ENCODE measurements at places on chromosomes 7 and 10.
A peak's percentile ranks its signal among the peaks of the same experiment; 100 is the strongest.

DNA sequence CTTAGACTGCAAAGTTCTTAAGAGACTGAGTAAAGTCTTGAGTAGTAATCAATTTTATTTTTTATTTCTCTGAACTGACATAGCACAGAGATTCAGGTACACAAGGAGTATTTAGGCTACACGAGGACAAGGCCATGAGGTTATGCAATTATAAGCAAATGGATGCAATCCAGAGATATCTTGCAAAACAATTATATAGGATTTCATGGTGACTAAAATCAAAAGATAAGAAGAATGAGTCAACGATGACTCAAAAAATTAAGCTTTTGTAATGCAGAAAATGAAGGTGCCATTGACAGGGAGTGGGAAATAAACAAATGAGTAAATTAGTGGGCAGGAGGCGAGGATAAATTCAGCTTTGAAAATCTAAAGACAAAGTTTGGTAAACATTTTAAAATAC lies 66.7 kb upstream of the MYO3A start:
- no peak for DNase-seq
- no peaks in the 10 kb centered on the region for H3K36me3 ChIP-seq
- H3K27ac ChIP-seq, result no peak overlapping the region
- no peak overlapping the region for H3K4me3 ChIP-seq
- no peaks in the 10 kb centered on the region for H3K27me3 ChIP-seq

DNA sequence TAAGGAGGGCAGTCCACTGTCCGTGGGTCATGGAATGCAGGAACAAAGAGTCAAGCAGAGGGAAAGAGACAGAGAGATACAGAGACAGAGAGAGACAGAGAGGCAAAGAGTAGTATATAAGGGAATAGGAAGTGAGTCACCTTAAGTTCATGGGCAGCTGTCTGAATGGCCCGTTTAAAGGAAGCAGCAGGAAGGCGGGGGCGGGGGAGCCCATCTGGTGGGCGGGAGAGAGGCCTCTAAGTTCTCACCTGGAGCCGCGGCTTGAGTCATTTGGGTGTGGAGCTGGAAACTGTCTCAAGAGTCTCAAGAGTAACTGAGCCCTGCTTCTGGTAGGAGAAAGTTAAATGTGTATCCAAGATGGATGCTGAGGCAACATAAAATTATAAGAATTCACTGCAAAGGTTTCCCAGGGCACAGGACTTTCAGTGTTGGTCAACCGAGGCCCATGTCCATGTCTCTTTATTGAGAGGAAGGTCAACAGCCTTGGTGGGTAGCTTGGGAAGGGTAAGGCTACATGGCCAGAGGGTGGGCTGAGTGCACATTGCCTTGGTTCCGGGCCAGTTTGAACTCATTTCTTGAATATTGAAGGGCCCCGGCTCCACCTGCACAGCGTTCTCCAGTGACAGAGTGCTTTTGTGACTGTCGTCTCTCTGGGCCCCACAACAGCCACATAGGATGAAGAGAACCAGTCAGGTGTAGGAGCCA lies 85.5 kb upstream of the CACUL1 start:
- no peaks in the 10 kb centered on the region for H3K36me3 ChIP-seq
- DNase-seq, result no peak
- no peak overlapping the region for H3K4me3 ChIP-seq
- H3K27me3 ChIP-seq, result no peaks in the 10 kb centered on the region
- no peak overlapping the region for H3K27ac ChIP-seq

GRCh38 chr7:74306730-74307469 lies 17.7 kb downstream of the CLIP2 start:
- H3K27me3 ChIP-seq, result no peaks in the 10 kb centered on the region
- no peak overlapping the region for H3K27ac ChIP-seq

GRCh38 chr7:72445075-72445474 lies 32.9 kb upstream of the CALN1 start:
- no peak overlapping the region for H3K27ac ChIP-seq
- no peak for DNase-seq
- peaks cover 24% of the 10 kb centered on the region for H3K27me3 ChIP-seq
- H3K4me1 ChIP-seq, result no peaks in the 10 kb centered on the region
- H3K36me3 ChIP-seq, result no peaks in the 10 kb centered on the region

- no peaks in the 10 kb centered on the region for H3K27me3 ChIP-seq
- peak; percentile 83 for DNase-seq
Observed at GRCh38 chr10:51894771-51895578, 195.6 kb upstream of the CSTF2T start.

GRCh38 chr10:110003524-110003885 lies 4.3 kb upstream of the ADD3 start:
- no peak overlapping the region for H3K4me3 ChIP-seq
- DNase-seq, result no peak
- peak overlapping the region; percentile 16 for H3K27ac ChIP-seq
- no peaks in the 10 kb centered on the region for H3K36me3 ChIP-seq
- H3K4me1 ChIP-seq, result peaks cover 36% of the 10 kb centered on the region
- H3K27me3 ChIP-seq, result no peaks in the 10 kb centered on the region

GRCh38 chr10:59708816-59709394 lies 745 bp downstream of the SLC16A9 start:
- DNase-seq, result no peak
- peaks cover 17% of the 10 kb centered on the region for H3K27me3 ChIP-seq
- H3K4me1 ChIP-seq, result peaks cover 19% of the 10 kb centered on the region
- peak overlapping the region; percentile 59 for H3K4me3 ChIP-seq

GRCh38 chr10:102457591-102458150 lies 6.3 kb upstream of the C10orf95 start:
- no peaks in the 10 kb centered on the region for H3K36me3 ChIP-seq
- peaks cover 20% of the 10 kb centered on the region for H3K4me1 ChIP-seq
- DNase-seq, result no peak
- no peaks in the 10 kb centered on the region for H3K27me3 ChIP-seq
- no peak overlapping the region for H3K27ac ChIP-seq

- H3K36me3 ChIP-seq, result no peaks in the 10 kb centered on the region
- no peak overlapping the region for H3K4me3 ChIP-seq
- peak overlapping the region; percentile 19 for H3K27ac ChIP-seq
- H3K4me1 ChIP-seq, result peaks cover 15% of the 10 kb centered on the region
Observed at GRCh38 chr10:34967335-34967880, 122.7 kb downstream of the CUL2 start.
